CD4-positive, alpha-beta T cell treated with Interleukin-6 at 100 ng/mL for 8 hours (primary cell): ENCODE measurements at places on chromosomes 13 and 19.

- peak; percentile 12 for DNase-seq
These were observed 6.6 kb upstream of the DHDH start for GRCh38 chr19:48926909-48927308.

GRCh38 chr13:111911121-111911720 lies 155.7 kb upstream of the SOX1 start:
- DNase-seq = no peak

DNA sequence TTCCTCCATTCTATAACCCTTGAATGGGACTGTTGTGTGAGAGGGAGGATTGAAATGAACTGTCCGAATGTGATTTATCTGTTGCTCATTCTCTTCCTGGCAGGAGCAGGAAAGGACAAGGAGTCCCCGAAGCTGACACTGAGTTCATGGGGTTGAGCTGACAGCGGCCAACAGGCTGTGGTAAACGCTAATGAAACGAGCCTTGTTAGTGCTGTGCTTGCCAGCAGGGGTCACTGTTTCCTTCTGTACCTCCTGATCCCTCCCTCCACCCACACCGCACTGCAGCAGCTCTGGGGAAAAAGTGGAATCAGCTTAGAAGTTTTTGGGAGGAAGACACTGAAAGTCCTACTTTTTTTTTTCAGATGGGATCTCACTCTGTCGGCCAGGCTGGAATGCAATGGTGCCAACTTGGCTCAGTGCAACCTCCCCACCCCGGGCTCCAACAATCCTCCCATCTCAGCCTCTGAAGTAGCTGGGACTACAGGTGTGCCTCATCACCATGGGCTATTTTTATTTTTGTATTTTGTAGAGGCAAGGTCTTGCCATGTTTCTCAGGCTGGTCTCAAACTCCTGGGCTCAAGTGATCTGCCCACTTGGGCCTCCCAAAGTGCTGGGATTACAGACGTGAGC lies 6.7 kb upstream of the ZNF761 start:
- DNase-seq = peak; percentile 67

DNA sequence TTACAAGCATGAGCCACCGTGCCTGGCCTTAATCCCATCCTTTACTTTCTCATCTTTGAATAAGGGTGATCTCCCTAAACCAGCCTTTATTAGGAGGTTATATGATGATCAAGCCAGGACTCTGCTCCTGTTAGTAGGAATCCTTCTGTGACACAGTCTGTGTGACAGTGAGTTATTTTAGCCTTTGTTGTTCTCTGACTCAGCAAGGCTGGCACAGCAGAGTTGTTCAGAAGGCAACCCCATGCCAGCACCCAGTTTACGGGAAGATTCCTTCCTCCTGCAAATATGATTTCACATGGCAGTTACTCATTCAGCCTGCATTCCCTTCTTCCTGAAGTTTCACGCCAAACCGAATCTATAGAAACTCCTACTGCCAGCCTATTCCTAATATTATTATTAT lies 10.5 kb upstream of the MIER2 start:
- DNase-seq = no peak

GRCh38 chr13:49495783-49496762 lies at the start of gene PHF11:
TSS of gene PHF11 (plus strand) at chr13:49495953. CDS start at chr13:49496002, 49 bp downstream.
- DNase-seq = peak; percentile 86

DNA sequence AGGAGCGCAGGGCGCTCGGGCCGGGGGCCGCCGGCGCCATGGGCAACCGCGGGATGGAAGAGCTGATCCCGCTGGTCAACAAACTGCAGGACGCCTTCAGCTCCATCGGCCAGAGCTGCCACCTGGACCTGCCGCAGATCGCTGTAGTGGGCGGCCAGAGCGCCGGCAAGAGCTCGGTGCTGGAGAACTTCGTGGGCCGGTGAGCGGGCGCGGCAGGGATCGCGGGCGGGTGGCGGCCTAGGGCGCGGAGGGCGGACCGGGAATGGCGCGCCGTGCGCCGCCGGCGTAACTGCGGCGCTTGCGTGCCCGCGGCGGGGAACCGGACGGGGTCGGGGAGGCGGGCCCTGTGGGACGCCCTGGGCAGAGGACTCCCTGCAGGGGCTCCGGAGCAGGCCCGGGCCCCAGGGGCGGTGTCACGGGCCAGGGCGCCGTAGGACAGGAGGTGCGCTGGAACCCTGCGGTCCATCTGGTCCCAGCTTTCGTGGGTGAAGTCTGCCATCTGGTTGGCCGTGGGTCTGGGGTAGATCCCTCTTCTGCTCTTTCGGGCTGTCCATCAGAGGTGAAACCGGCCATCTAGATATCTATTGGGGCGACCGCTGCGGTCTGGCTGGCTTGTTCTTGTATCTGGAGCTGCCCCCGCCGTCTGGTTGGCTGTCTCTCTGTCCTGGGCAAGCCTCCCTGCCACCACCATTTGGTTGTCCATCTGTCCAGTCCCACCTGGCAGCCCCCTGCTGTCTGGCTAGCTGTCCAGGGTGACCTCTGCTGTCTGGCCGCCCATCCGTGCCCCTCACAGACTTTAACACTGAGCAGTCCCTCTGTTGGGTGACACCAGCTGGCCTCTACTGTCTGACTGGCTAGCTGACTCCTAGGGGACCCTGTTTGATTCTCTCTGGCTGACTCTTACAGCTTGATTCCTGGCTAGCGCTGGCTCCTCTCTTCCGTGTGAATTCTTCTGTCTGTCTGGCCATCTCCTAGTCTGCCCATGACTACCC lies 622 bp downstream of the DNM2 start:
- DNase-seq = peak; percentile 38

- DNase-seq = no peak
These were observed 1173.1 kb downstream of the UQCRFS1 start for GRCh38 chr19:28039677-28040381.

- no peak for DNase-seq
These were observed 2.7 kb downstream of the SYDE1 start for GRCh38 chr19:15109768-15110417.

DNA sequence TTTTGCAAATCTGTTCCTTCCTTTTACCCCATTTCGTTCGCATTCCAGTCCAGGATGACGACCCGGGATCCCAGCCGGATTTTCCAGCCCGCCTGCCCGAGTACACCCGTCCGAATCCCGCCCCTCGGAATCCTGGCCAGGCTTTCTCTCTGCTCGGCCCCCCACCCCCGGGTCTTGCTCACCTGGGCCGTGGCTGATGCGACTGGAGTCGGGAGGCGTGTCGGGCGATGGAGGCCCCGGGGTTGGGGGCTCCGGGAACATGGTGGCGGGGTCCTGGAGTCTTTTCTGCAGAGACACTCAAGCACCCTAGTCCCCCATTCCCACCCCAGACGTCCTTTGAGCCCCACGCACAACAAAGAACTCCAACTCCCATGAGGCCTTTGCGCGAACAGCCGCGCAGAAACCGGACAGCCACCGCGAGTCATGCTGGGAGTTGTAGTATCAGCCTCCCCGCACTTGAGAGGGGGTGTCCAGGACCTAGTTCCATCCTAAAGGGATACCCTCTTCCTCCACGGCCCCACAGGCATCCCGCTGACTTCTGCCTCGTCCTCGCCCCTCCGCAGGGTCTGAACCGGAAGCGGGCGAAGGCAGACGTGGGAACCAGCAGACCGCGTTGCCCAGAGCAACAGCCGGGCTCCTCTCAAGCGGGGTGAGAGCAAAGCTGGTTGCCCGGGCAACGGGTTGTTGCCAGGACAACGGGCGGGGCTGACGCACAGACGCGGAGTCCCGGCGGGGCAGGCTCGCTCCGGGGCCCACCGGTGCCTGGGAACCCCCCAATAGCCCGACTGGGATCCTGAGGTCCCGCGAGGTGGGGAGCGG lies 1.1 kb downstream of the SYT5 start:
- DNase-seq = peak; percentile 78

DNA sequence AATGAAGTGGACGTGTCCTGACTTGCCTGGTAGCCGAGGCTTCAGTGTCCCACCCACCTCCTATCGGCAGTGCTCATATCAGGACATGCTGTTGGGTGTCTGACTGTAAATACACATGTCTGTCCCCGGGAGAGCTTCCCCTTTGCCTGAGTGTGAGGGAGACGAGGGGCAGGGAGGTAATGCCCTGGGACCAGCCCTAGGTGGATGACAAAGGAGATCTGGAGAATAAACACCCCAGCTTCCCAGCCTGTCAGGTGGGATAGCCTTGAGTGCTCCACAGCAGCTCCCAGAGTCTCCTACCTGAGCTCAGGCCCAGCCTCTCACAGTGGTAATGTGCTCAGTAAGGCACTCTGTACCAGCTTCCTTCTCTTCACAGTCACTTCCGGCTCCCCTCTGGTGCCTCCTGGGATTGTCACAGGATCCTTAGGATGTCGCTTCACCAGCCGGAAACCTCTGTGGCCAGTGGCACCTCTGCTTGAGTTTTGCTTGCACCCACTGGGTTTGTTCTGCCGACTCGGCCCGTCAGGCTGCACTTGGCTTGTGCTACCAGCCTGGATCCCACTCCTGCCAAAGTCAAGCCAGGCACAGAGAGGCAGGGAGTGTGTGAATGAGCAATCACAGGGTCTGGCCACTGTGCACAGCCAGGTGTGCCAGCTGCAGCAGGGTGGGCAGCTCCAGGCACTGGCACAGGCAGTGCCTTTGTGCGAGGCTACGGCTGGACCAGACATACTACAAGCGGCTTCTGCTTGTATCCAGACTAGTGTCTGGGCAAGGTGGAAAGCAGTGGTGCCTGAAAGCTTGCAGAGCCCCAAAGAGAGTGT lies 54.4 kb upstream of the RGCC start:
- DNase-seq = no peak

- no peak for DNase-seq
These were observed 15.4 kb downstream of the BBC3 start for GRCh38 chr19:47215581-47215980.

- DNase-seq = no peak
These were observed 1.8 kb downstream of the LCP1 start for GRCh38 chr13:46179969-46180763.

- no peak for DNase-seq
These were observed 27.9 kb downstream of the UGGT2 start for GRCh38 chr13:96025283-96025682.

- DNase-seq = peak; percentile 42
These were observed 2.3 kb downstream of the KISS1R start for GRCh38 chr19:919199-920050.

DNA sequence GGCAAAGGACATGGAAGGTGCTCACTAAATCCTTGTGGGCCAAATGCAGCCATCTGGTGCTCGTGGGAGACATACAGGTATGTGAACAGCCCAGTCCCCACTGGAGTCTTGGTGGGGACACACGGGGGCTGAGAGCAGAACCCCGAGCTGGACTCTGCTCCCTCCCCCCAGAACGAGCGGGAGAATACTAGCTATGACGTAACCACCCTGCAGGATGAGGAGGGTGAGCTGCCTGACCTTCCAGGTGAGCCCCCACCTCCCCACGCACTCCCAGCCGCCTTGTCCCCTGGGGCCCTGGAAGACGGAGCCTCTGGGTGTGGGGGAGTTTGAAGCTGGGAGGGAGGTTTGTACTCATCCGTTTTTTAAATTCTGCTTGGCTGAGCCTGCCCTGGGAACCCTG lies 13.5 kb upstream of the EBI3 start:
- DNase-seq = no peak

GRCh38 chr13:103276775-103277498 lies 210.7 kb upstream of the SLC10A2 start:
- DNase-seq = no peak

DNA sequence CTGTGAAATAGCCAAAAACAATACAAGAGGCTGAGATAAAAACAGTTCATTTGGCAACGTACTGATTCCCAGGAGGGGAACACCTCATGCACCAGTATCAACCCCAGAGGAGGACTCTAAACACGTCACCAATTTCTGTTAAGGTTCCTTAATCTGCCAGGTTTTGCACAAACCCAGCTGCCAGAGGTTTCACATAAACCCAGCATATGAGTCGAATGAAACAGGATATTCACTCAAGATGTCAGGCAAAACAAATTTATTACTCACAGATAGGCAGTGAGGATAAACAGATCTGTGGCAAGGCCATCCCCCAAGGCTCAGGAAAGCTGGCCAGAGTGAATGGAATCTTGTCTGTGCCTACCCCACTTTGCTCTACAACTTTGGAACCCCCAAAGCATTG lies 210.9 kb downstream of the GPC5 start:
- DNase-seq = no peak

DNA sequence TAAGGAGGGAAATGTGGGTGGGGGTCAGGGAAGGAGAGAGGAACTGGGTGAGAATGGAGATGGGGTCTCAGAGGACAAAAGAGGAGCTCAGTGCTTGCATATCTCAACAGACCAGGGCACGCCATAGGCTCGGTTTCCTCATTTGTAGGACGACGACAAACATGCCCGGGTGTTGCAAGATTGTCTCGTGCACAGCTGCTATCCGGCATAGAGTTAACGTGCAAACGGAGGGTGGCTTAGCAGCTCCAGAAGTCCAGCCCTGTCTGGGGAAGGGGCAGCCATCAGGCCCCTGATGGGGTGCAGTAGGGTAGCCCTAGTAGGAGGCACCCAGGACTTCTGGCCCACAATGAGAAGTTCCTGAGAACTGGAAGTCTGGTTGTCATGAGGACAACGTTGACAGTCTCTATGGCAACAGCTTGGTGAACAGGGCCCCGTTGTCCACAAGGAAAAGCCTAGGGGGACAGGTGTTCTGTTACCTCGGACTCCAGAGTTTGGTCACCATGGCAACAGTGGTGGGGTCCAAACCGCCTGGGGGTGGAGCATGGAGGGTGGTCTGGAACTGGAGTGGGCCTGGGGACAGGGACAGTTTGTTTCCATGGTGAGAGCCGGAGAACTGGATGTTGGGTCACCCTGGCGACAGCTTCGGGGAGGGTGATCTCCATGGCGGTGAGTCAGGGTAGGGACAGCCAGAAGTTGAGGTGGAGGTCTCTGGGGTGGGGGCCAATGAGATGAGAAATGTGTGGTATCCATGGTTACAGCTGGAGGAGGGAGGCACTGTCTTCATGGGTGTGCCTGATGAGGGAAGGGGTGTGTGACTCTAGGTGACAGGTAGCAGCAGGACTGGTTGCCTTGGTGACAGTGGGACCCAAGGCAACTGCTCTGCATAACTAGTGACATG lies 16.8 kb downstream of the TM6SF2 start:
- DNase-seq = no peak

GRCh38 chr13:27403203-27403678 lies 21.2 kb upstream of the GTF3A start:
- no peak for DNase-seq

DNA sequence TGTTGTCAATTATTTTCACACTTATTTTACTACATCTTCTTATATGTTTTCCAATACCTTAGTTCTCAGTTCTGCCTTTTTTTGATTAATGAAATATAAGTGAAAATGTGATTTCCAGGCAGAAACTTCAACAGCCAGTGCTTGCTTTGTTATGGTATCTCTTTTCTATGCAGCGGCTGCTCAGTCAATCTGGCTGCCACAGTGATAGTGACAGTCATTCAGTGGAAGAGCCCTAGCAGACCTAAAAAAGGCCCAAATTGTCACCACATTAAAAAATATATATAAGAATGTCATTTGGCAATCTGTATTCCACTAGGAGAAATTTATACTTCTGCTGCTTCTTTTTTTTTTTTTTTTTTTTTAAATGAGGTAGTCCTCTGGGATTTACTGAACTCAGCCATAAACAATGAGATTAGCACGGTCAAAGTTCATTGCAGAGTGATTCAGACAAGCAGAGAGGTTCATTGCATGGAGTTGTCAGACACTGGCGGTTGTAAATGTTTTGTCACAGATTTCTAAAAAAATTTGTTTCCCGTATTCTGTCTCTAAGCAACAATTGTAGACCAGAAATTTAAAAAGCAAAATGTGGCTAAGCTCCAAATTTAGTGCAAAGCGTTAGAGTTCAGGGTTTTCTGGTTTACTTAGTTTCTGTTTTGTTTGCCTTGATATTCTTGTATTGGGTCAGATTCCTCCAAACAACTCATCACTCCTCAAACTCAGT lies 94.7 kb upstream of the PRR20A start:
- no peak for DNase-seq
